ENCODE measurements at places on chromosomes 1 and 21.

DNA sequence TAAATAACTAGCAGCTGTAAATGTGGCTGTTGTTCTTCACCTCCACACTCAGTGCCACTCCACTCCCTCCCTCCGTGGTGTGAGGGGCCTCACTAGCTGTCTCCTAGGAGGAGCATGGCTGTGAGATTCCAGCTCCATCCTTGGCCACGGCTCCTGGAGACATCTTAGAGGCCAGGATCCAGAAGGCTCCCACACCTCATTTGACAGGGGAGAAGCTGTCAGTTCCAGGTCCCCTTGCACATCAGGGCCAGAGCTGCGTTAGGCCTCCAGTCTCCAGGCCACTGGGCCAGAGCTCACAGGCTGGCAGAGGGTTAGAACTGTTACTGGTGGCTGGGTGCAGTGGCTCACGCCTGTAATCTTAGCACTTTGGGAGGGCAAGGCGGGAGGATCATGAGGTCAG lies 15.0 kb downstream of the PCSK9 start:
- no peak for DNase-seq

DNA sequence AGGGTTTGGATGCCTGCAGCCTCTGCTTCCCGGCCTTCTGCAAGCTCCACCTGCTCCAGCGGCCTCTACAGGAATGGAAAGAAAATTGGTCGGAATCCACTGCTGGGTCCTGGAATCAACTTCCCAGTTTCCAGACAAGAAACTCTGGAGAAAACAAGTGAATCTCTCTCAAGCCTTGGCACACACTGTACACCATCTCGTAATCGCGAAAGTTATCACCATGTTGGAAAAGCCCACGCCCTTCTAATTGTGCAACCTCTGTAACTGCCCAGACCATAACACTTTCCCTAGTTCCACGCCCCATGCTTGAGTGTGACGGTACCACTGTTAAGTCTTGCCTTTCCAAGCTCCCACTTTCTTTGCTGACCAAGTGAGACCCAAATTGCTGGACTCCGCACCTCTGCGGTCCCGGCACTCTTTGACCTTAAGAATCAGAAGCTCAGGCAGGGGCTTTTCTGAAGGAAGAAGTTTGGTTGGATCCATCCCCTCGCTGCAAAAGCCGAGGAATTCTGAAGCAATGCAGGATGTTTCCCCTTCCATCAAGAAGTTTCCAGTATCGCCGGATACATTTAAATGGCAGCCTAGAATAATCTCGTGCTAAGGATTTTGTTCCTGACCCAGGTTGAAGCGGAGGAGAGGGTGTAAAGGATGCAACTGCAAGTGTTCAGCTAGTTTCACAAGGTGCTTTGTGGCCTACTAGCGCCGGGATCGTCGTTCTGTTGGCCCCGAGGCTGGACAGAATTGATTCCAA lies 6.2 kb downstream of the NR5A2 start:
- DNase-seq: peak; percentile 41

DNA sequence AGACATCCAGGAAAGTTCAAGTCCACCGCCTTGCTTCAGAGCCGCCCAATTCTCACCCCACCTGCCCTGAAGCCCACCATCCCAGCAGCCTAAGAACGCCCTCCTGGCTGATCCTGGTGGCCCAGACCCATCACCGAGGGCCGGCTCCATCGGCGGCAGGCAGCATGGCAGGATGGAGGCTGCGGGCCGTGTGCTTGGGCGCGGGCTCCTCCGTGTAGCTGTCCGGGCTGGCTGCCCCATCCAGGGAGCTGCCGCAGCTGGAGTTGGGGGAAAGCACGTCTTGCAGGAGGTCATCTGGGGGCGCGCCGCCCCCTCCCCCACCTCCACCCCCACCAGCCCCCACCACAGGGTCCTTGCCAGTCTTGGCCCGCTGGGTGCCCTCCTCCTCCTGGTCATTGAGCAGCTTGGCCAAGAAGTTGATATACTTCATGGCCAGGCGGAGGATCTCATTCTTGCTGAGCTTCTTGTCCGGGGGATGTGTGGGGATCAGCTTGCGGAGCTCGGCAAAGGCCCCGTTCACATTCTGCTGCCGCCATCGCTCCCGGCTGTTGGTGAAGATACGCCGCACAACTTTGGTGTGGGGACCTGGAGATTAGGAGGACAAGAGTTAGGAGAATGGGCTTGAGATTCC lies 12.3 kb downstream of the TAL1 start:
- DNase-seq: no peak

- no peak for DNase-seq
Observed at GRCh38 chr1:100581096-100581705, 43.3 kb downstream of the GPR88 start.

GRCh38 chr1:171429137-171429536 lies 56.2 kb upstream of the PRRC2C start:
- DNase-seq: no peak

- no peak for DNase-seq
Observed at GRCh38 chr21:20106368-20106767, 891.8 kb upstream of the NCAM2 start.

- DNase-seq: no peak
Observed at GRCh38 chr1:39779821-39780220, 8.7 kb upstream of the OXCT2 start.

- no peak for DNase-seq
Observed at GRCh38 chr1:204405988-204406387, 5.6 kb downstream of the PPP1R15B start.

DNA sequence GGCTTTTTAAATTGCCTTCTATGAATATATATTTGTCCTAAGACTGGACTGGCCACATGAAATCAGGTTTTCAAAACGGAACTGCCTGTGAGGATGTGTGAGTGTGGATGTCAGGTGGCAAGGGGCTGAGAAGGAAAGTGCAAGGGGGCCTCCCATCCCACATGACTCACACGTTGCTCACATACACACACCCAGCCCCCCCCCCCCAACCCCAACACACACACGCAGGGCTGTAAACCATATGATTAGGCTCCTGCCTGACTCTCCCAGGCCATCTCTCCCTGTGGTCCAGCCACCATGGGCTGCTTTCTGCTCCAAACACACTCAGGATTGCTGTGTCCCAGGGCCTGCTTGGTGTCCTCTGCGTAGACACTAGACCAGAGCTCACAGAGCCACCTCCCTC lies 22.4 kb downstream of the DEGS1 start:
- DNase-seq: peak; percentile 41

DNA sequence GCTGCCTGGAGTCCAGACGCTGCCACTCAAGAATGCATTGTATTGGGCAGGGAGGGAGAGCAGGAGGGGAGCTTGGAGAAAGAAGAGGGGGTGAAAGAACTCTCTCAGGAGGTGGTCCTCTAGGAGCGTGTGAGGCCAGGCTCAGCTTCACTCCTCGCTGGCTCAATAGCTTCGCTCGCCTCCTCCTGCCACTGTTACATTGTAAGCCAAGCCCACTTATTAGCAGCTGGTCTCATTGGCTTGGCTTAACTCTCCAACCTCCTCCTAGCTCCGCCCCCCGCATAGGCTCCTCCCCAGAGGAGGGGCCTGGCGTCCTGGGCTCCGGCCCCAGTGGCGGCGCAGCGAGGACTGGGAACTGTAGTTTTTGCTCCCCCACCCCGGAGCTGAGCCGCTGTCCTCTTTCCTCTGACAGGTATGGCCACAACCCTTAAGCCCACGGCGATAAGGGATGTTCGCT lies at the start of gene KCNN3:
Gene KCNN3 (minus strand): TSS at position 167 of the 457 bp plus-strand sequence. CDS start 317 bp downstream, outside the sequence.
- DNase-seq: peak; percentile 72

DNA sequence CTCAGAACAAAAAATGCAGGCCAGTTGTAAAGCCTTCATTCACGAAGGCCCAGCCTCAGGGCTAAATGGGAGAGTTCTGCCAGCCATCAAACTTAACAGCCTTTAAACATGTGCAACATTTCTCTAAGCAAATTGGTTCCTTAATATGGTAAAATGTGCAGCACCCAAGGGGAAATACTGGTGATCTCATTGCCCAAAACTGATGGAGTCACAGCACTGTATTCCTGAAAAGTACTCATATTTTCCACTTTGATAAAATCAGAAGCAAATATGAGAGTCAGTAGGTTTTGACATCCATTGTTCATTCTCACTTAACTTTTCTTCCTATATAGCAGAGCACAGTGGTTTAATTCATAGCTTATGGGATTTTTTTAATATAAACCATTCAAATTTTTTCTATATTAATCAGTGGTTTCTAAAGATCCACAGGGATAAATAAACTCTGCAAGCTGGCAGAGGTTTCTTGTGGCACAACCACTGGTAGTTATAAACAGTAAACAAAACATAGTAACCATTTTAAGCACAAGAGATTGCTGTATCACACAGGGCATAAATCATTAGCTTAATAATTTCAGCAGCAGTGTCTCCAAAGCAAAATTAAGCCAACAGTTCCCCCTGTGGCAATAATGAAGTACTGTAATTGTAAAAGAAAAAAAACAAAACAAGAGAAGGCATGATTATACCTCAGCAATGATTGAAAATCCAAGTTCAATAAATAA lies 106.9 kb upstream of the LYPLAL1 start:
- DNase-seq: no peak

- no peak for DNase-seq
Observed at GRCh38 chr1:221419513-221420095, 322.3 kb downstream of the DUSP10 start.

GRCh38 chr1:53367503-53368313 lies 39.8 kb upstream of the LRP8 start:
- no peak for DNase-seq

GRCh38 chr1:243819438-243819839 lies 30.6 kb downstream of the AKT3 start:
- DNase-seq: no peak

- DNase-seq: no peak
Observed at GRCh38 chr1:71054791-71055190, 7.2 kb upstream of the PTGER3 start.

GRCh38 chr1:25924454-25924853 lies 18.2 kb upstream of the STMN1 start:
- DNase-seq: no peak

DNA sequence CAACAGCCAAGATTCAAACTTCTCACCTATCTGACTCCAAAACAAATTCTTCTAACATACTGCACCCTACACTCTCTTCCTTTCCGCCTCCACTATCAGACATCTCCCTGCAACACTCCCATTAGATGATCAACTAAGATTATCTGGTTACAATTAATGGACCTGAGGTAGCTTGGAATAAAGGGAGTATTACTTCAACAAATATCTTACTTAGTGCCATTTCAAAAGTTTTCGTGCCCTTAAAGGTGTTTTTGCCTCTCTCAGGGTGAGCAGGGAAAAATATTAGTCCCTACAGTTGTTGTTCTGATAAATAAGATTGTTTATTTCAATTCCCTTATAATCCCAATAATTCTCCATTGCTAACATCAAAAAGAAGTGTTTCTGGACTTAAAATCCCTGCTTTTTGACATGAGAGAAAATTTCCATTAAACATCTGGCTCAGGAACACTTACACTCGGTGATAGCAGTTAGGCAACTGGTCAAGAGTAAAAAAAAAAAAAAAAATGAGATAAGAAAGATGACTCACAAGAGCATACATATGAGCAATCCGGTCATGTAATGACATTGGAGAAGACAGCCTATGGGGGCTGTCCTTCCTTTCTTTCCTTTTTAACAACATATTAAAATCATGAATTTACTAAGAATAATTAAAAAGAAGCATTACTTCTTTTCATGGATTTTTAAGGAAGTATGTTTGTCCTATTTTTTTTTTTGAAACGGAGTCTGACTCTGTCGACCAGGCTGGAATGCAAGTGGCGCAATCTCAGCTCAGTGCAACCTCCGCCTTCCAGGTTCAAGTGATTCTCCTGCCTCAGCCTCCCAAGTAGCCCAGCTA lies 7.6 kb downstream of the RSBN1 start:
- DNase-seq: no peak

GRCh38 chr1:10626791-10627410 lies 152.2 kb downstream of the PEX14 start:
- no peak for DNase-seq

- DNase-seq: no peak
Observed at GRCh38 chr1:153801028-153801625, 25.9 kb downstream of the SLC27A3 start.

GRCh38 chr1:6832531-6833188 lies 47.4 kb downstream of the CAMTA1 start:
- DNase-seq: no peak

DNA sequence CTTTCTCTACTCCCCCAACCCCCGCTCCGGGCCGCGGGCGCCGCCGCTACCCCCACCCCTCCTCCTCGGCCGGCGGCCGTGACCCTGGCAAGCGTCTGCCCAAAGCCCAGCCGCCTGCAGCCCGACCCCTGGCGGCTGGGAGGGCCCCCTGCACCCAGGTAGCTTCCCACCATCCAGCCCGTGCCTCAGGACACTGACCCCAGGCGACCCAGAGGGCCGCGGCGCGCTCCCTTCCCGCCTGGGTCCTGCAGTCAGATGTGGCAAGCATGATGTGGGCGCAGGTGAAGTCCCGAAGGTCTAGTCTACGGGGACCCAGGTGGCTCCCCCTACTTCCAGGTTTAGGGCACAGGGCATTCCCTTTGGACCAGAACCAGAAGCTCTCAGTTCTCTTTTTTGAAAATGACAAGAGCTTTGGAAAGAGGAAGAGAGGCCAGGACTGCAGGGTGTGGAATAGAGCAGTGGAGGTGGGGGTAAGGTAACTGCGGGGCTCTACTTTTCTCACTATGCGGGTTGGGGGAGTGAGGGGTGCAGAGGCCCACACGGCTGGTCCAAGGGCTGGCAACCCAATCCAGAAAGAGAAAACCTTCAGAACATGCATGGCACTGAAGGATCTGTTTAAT lies at the start of gene DENND4B:
Gene DENND4B (minus strand): TSS at position 97 of the 620 bp plus-strand sequence. CDS start 2,344 bp downstream, outside the sequence.
- DNase-seq: no peak
